Ureter (tissue), 1 donor: ENCODE measurements at places on chromosomes 4 and X. TPM values are rescaled to one million over a fixed set of nuclear protein-coding genes. Genes with fewer than 3 reads are reported as not detected.
A peak's percentile ranks its signal among the peaks of the same experiment; 100 is the strongest.

The TMEM271 gene
- not detected for total RNA-seq

The TLR2 gene
- total RNA-seq, result 13.9 TPM

The SCRG1 gene
- total RNA-seq, result 2.3 TPM

The CORIN gene
- 25.0 TPM for total RNA-seq

The ASB12 gene
- total RNA-seq, result 2.1 TPM

The ENAM gene
- total RNA-seq, result 0.05 TPM

The SLC4A4 gene
- total RNA-seq, result 36.8 TPM

The RUFY3 gene
- 89.2 TPM for total RNA-seq

The FAM9B gene
- 0.65 TPM for total RNA-seq

The GLRA2 gene
- not detected for total RNA-seq

The TBX22 gene
- total RNA-seq, result 0.18 TPM

The PRDM8 gene
- 8.3 TPM for total RNA-seq

The VCX3B gene
- not detected for total RNA-seq

The USP17L19 gene
- total RNA-seq, result not detected

The AR gene
- 26.2 TPM for total RNA-seq

The CNGA1 gene
- 36.8 TPM for total RNA-seq

GRCh38 chr4:27148211-27148895 is 287.7 kb downstream of the STIM2 start:
- no peak for DNase-seq

- DNase-seq, result no peak
Observed at GRCh38 chrX:122076241-122076640, 1028.8 kb downstream of the GLUD2 start.

DNA sequence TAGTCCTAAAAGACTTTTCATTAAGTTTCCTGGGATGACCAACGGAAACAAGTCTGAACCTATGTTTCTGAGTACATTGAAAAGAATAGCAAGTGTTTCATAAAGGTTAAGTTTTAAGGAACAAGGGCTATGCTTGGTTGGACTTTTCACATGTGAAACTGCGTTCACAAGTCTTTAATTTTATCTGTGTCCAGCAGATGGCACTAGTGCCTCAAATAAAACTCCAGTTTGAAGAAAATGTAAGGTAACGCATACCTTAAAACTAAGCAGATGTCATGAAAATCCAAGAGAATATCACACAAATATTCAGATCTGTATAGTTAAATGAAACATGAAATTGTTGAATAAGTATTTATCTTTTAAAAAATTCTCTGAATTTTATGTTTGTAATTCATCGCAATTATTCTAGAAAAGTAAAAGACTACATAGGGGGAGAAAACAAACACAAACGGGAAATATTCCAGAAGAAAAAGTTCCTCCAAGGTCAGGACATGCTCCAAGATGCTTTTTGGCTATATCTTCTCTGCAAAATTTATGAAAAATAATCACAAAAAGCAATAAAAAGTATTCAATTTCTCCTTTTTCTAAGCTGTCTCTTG is 89.6 kb upstream of the MAD2L1 start:
- DNase-seq, result no peak

GRCh38 chrX:118345045-118345463 is 852 bp upstream of the WDR44 start:
- DNase-seq, result no peak

- DNase-seq, result no peak
Observed at GRCh38 chr4:119646347-119647071, 17.9 kb upstream of the PDE5A start.

GRCh38 chrX:54540289-54540688 is 10.3 kb downstream of the GNL3L start:
- DNase-seq, result no peak

DNA sequence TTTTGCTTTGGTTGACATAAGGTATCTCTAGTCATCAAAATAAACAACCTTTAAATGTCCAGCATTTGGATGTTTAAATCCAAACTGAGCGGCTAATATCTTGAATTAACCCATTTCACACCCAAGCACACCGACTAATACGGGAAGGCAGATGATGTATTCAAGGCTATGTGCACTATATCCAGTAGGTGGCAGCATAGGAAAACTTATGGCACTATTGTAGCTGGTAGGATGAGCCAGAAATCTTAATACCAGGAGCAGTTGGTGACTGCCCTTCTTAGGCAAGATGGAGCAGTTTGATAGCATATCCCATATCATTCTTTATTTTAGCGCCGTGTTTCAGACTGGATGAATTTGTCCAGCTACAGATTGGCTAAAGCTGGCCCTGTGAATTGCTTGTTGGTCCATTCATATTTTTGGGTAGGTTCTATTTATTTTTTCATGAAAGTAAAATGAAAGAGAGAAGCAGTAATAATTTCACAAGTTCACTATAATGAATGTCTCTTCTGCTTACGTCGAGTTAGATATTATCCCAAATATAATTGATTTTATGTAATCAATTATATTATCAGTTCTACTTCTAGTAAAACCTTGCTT is 24.4 kb downstream of the UCHL1 start:
- peak; percentile 58 for DNase-seq

GRCh38 chrX:40445691-40446090 is 135.1 kb upstream of the ATP6AP2 start:
- DNase-seq, result no peak

GRCh38 chrX:152399395-152399794 is 51.7 kb downstream of the GABRA3 start:
- DNase-seq, result no peak

DNA sequence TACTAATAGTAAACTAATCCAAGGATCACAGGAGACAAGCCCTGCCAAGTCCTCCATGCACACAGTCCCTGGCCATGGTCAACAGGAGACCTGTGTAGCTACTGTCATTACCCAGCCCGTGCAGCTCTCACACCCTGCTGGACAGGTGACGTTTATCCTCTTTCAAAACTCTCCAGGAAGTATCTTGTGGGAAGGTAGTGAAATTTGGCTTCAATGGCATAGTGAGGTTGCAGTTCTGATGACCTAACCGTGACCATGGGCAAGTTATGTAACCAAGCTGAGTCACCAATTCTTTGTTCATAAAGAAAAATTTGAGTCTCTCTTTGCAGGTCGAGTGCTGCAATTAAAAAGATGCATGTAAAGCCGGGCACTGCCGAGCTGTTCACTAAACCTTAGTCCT is 11.3 kb upstream of the SLC2A9 start:
- DNase-seq, result no peak

- no peak for DNase-seq
Observed at GRCh38 chr4:186536285-186536684, 19.1 kb downstream of the MTNR1A start.

DNA sequence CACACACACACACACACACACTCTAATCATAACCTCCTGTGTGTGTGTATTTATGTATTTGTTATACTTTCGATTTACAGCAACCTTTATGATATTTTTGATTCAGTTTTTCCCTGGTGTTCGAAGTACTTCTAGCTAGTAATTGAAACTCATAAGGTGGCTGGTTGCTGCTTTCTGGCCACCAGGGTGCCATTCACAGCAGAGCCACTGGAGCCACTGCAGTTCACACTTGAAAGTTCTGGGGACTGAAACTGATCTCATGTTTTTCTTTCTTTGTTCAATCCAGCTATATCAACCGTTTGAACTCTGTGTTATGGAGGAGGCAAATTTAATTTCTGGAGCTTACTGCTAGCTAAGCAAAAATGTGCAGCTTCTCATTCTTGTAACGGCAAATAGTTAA is 419.4 kb downstream of the ADGRL3 start:
- DNase-seq, result no peak

- no peak for DNase-seq
Observed at GRCh38 chr4:3747581-3747904, 18.6 kb upstream of the ADRA2C start.

GRCh38 chr4:156754832-156755570 is 216.6 kb downstream of the PDGFC start:
- DNase-seq, result no peak

DNA sequence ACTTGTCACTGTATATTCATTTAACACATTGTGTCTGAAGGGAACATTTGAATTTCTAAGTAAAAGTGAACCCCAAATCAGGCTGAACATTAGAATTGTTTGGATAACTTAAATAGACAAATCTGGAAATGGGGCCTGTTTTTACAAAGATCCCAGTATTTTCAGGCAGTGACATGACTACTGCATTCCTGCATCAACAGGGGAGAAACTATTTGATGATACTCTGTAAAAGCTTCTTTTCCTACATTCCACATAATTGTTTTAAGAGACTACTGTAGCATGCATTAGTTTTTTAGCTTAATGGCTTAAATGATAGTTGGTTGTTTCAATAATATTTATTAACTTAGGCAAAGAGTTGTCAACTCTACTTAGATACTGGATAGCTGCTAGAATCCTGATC is 127.0 kb downstream of the PDS5A start:
- DNase-seq, result no peak

- DNase-seq, result no peak
Observed at GRCh38 chrX:74438764-74439163, 17.5 kb downstream of the SLC16A2 start.

DNA sequence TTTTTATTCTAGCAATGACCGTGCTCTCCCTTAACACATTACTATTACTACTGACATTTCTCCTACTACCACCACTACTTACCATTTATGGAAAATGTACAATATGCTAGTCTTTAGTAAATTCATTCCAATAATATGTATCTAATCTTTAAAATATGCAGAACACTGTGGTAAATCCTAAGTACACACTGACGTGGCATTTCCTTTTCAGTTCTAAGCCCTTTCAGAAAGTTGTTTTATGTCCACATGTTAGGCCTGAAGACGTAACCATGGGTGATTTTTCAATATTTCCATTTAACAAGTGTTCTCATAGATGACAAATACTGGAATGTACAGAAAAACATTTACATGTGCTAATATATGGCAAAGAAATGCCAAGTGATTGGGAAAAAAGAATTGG is 268.6 kb upstream of the SLIT2 start:
- no peak for DNase-seq

DNA sequence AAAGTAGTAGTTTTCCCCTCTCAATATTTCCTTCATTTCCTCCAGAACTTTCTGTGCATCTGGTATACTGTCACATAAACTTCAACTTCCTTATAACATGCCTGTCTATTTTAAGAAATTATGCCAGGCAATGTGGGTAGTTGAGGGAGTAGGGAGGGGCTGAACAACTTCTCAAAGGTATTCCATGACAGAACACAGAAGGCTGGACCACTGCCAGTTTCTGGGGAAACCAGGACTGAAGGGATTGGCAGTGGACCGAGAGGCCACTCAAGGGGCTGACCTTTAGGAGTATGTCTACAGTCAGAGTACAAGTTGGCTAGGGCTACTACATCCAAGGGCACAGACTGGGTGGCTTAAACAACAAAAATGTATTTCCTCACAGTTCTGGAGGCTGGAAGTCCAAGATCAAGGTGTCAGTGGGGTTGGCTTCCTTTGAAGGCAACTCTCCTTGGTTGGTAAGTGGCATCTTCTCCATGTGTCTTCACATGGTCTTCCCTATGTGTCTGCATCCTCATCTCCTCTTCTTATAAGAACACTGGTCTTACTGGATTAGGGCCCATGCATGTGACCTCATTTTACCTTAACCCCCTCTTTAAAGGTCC is 6.9 kb downstream of the SH3RF1 start:
- DNase-seq, result no peak

GRCh38 chrX:136626237-136626636 is 21.7 kb upstream of the CD40LG start:
- no peak for DNase-seq

- DNase-seq, result no peak
Observed at GRCh38 chr4:10942156-10942555, 257.6 kb upstream of the CLNK start.

- DNase-seq, result no peak
Observed at GRCh38 chrX:107849747-107850421, 24.2 kb downstream of the MID2 start.

GRCh38 chr4:104906276-104906675 is 240.4 kb upstream of the TET2 start:
- no peak for DNase-seq

- no peak for DNase-seq
Observed at GRCh38 chr4:94653095-94653649, 104.6 kb upstream of the BMPR1B start.

GRCh38 chr4:2794486-2795299 is 1.8 kb downstream of the SH3BP2 start:
- DNase-seq, result peak; percentile 74

DNA sequence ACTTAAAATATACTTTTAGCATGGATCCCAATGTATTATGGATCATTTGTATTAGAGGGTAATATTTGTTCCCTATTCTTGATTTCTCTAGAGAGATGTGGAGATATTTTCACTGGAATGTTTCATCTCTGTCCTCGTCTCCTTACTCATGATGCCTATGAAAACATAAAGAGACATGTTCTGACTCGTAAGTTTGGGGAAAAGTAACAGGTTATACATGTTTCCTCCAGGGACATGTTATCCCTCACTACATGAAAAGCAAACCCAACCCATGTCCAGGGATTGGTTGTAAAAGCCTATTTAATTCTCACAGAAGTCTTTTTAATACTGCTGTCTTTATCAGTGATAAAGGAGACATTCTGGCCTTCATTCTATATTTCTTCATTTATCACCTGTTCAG is 621.4 kb downstream of the GABRG1 start:
- no peak for DNase-seq

DNA sequence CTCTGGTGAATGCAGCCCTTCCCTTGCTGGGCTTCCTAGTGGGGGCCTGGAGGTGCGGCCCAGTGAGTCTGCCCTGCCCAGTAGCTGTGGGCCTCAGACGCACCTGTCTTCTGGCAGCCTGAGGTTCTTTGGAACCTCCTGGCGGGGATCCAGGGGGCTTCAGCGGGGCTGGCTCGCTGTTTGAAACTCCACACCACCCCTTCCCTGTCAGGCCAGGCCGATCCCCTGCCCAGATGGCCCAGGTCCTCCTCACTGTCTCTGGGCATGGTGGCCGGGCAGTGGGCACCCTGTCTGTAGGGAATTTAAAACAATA is 10.7 kb upstream of the NKX1-1 start:
- no peak for DNase-seq

DNA sequence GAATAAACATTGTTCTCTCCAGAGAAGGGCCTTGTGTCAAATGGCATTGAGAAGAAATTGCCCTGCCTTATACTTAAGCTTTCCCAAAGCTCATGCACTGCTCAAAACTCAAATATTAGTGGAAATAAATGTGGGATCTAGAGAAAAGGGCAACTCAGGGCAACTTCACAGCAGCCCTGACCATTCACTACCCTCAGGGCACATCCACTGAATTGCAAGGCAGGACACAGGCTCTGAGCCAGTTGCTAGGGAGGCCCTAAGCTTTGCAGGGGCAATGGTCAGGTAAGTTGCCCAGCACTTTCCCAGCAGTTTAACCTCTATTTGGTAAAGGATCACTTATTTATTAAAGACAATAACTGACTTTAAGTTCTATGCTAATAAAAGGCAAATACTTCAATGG is 255.3 kb upstream of the TEX13A start:
- DNase-seq, result no peak

GRCh38 chrX:124230655-124231450 is 101.6 kb upstream of the TEX13D start:
- DNase-seq, result no peak
